ENCODE measurements at places on chromosomes 7 and 10. TPM values are rescaled to one million over a fixed set of nuclear protein-coding genes. Genes with fewer than 3 reads are reported as not detected.

DNA sequence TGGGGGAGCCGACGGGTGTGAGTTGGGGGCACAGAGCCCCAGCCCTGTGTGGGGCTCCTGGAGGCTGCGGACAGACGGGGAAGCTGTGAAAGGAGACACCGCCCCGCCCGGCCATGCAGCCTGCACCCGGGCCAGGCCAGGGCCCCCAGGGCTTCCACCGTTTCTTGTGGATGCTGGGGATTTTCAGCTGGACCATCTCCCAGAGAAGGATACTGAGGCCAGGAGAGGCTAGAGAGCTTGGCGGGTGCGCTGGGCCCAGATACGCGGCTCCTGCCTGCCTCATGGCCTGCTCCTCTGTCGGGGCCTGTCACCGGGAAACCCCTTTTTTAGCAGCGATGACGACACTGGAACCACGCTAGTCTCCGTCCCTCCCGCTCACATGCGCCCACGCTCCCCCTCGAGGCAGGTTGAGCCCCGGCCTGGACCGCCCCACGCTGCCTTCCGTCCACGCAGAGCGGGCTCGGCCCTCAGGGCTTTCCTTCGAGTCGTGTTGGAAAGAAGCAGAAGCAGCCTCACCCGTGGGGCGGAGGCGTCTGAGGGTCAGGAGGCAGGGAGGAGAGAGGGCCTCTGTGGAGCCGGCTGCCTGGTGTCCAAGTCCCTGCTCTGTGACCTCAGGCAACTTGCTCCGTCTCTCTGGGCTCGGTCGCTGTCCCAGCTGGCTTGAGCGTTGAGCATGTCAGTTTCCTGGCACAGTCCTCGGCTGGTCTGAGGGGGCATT lies 11.7 kb downstream of the TMEM184A start:
- H3K36me3 ChIP-seq = no peaks in the 10 kb centered on the region
- no peak overlapping the region for H3K4me3 ChIP-seq
- H3K4me1 ChIP-seq = no peaks in the 10 kb centered on the region

- DNase-seq = no peak
- no peaks in the 10 kb centered on the region for H3K4me1 ChIP-seq
- no peak overlapping the region for H3K27ac ChIP-seq
- no peak overlapping the region for H3K4me3 ChIP-seq
These were observed 55.2 kb upstream of the FRMD4A start for GRCh38 chr10:14385596-14386593.

- no peaks in the 10 kb centered on the region for H3K4me1 ChIP-seq
- no peaks in the 10 kb centered on the region for H3K27me3 ChIP-seq
- H3K4me3 ChIP-seq = no peak overlapping the region
- H3K27ac ChIP-seq = no peak overlapping the region
- H3K36me3 ChIP-seq = no peaks in the 10 kb centered on the region
These were observed 142.6 kb upstream of the CDC14C start for GRCh38 chr7:48781752-48782151.

DNA sequence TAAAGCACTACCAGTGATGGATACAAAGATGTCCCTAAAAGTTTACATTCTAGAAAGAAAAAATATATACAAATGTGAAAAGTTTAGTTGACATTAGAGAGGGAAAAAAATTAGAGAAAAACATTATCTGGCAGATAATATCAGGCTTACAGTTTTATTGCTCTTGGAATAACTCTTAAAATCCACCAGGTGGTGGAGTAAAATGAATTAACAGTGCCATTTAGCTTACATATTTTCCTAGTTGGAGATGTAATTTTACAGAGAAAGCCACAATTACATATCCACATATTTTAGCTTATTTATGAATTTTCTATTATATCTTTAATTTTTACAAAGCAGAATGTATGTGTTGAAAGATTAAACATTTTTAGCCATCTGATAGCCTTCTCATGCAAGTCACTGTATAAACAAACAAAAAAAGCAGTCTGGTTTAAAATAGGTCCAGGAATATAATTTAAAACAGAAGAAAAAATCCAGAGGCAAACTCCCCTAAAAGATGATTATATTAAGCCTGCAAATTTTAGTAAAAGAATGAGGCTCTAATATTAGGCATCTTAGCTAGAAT lies 6.5 kb downstream of the CABCOCO1 start:
- H3K4me1 ChIP-seq = no peaks in the 10 kb centered on the region
- H3K27ac ChIP-seq = no peak overlapping the region
- H3K4me3 ChIP-seq = no peak overlapping the region
- no peak for DNase-seq
- H3K36me3 ChIP-seq = no peaks in the 10 kb centered on the region

GRCh38 chr7:24291271-24291670 lies 7.3 kb downstream of the NPY start:
- no peaks in the 10 kb centered on the region for H3K4me1 ChIP-seq
- DNase-seq = no peak
- H3K27me3 ChIP-seq = no peaks in the 10 kb centered on the region
- H3K4me3 ChIP-seq = no peak overlapping the region
- H3K36me3 ChIP-seq = no peaks in the 10 kb centered on the region

The PSMC2 gene
- total RNA-seq = 65.3 TPM
